ENCODE measurements at places on chromosomes 1 and 21. TPM values are rescaled to one million over a fixed set of nuclear protein-coding genes. Genes with fewer than 3 reads are reported as not detected.
A peak's percentile ranks its signal among the peaks of the same experiment; 100 is the strongest.

DNA sequence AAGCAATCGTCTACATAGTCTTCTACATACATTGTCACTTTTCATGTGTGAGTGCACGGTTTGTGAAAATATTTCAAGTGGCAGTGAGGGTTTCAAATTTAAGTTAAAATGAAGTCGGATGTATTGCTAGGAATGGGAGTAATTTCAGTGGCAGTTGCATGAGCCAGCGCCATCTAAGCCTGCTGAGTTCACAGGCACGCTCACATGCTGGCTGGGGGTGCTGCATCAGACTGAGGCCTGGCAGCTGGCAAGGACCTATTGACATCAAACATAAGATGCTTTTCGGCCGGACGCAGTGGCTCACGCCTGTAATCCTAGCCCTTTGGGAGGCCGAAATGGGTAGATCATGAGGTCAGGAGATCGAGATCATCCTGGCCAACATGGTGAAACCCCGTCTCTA is 80.7 kb downstream of the UBE4B start:
- H3K4me1 ChIP-seq, result no peaks in the 10 kb centered on the region
- H3K27me3 ChIP-seq, result no peaks in the 10 kb centered on the region
- H3K27ac ChIP-seq, result no peak overlapping the region
- H3K4me3 ChIP-seq, result no peak overlapping the region
- peaks cover 77% of the 10 kb centered on the region for H3K36me3 ChIP-seq

DNA sequence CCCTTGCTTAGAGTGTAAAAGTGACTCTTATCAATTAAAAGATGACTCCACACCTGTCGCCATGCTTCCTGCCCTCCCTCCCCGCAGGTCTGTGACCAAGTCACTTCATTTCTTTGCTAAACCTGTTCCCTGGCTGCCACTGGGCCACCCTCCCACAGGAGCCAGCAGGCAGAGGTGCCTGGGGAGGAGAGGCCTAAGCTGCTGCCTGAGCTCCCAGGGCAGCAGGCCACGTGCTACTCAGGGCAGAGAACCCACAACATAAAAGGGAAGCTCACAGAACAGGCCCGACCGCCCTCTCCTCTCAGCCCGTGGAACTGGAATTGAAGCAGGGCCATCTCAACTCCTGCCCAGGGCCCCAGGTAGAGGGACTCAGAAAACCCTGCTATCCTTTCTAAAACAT is 4.9 kb downstream of the C1orf198 start:
- H3K27ac ChIP-seq, result peak overlapping the region; percentile 25
- H3K4me1 ChIP-seq, result peaks cover 75% of the 10 kb centered on the region
- H3K4me3 ChIP-seq, result no peak overlapping the region
- H3K27me3 ChIP-seq, result no peaks in the 10 kb centered on the region
- DNase-seq, result peak; percentile 83

Gene RXRG
- 8.4 TPM for total RNA-seq

Gene RBM15
- 23.3 TPM for total RNA-seq

Gene UBE4B
- total RNA-seq, result 39.1 TPM

Gene PDC
- total RNA-seq, result not detected

Gene FMO1
- total RNA-seq, result 2.4 TPM
